NCI-H1092 treated with DMSO at 0.1 percent for 48 hours (cell line): ENCODE measurements at places on chromosomes 11 and 22.

DNA sequence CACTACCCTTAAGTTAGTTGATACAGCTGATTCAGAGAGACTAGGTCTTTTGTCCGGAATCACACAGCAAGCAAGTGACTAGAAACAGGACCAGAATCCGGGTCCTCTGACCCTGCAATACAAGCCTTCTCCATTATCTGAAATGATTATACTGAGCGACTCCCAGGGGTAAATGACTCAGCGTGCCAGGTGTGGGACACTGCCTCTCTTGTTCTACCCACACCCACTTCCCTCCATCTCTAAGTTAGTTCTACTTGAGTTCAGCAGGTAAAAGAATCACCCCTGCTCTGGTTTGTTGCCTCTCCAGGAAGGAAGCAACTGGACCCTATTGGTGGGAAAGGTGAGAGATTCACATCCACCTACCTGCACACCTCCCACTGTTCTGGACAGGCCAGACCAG lies 156.9 kb downstream of the DBX1 start:
- DNase-seq = no peak

GRCh38 chr11:71200761-71201160 lies 51.6 kb downstream of the SHANK2 start:
- no peak for DNase-seq

- DNase-seq = no peak
These were observed 52.5 kb downstream of the RELT start for GRCh38 chr11:73428699-73429098.

GRCh38 chr11:65491614-65492386 lies 7.0 kb upstream of the MALAT1 start:
- peak; percentile 93 for DNase-seq

DNA sequence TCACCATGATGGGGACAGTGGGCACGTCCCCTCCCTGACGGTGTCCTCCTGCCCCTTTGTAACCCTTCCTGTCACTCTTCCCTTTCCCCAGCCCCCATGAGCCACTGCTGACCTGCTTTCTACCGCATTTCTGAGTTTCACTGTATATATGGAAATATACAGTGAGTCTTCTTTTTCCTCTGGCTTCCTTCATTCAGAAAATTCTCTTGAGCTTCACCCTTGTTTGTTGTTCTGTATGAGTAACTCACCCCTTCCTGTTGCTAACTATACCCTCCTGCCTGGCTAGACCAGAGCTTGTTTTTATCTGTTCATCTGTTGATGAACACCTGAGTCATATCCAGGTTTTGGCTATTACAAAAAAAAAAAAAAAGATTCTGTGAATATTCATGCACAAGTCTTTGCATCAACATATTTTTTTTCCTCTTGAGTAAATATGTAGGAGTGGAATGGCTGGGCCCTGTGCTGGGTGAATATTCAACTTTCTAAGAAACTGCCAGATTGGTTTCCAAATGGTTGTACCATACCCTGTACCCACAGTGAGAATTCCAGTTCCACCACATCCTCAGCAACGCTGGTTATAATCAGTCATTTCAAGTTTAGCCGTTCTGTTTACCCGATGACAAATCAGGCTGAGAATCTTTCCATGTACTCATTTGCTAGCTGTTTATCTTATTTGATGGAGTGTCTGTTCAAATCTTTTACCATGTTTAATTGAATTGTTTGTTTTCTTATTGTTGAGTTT lies 62.0 kb downstream of the IGF2 start:
- no peak for DNase-seq

DNA sequence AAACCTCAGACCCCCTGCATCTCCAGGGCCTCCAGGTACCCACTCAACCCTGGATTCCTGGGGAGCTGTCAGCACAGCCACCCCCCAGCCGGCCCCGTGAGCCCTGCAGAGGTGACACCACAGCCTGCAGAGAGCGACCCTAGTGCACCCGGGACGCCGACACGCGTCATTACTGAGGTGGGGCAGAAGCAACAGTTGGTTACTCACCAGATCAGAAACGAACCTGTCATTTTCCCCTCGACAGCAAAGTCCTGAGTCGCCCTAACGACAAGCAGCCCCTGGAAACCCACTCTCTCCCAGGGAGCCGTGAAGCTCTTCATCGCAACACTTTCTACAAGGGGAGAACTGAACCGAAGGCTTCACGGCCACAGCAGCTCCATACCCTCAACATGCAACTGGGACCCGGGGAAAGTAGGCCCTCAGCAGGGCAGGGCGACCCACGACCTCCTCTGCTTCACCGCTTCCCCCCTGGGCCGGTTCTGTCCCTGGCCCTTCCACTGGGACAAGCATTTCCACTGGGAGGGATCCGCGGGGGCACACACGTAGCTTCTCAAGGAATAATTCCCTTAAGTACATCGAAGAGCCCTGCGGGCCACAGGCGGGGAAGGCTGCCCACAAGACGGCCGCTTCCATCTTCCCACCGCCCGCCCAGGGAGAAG lies 1.6 kb downstream of the BRD1 start:
- no peak for DNase-seq

DNA sequence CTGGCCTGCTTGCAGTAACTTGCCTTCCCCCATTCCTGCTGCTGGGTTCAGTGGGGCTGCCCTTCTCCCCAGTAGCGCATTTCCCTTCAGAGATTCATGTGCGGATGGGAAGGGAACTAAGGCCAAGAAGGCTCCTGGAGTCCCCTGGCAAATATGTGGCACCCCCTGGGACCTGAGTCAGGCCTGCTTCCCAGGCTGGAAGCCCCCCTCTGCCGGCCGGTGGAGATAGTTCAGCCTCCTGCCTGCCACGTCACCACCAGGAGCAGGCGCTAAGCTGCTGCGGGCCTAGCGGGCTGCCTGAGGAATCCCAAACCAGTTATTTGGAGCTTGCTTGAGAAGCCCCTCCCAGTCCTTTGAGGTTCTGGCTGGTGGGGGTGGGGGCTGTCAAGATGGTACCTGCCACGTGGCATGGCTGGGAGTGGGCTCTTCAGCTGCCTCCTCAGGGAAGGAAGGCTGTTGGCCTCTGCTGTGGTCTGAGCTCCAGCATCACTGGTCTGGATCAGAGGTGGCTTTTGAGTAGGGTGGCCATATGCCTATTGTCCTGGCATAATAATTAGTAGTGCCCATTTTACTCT lies 2.0 kb downstream of the SERPINH1 start:
- no peak for DNase-seq

DNA sequence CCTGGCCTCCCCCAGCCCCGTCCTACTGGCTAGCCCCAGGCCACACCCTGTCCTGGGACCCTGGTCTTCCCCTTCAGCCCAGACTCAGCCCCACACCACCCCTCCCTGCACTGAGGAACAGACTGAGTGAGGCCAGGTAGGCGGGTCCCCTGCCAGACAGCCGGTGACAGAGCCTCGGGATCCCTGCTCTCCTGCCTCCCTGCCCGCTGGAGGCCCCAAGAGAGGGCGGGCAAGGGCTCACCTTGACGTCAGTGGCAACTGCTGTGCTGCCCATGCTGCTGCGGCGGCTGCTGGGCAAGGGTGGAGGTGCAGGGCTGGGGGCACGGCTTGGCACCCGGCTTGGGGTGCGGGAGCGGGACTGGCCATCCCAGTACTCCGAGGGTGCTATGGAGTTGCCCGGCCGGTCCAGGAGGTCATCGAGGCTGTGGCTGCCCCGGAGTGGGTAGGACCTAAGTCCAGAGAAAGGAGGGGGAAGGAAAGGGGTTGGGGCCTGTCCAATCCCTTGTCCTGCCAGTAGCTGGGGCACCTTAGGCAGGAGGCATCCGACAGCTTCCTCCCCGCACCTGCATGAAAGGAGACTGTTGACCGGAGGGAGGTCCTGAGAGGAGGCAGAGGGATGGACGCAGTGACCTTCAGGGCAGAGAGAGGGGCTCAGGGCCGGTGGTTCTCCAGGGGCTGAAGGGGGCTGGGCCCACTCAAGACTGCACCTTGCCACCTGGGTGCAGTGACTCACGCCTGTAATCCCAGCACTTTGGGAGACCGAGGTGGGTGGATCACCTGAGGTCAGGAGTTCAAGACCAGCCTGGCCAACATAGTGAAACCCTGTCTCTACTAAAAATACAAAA lies 2.2 kb upstream of the SLC16A8 start:
- no peak for DNase-seq

- peak; percentile 51 for DNase-seq
These were observed 39.3 kb downstream of the KREMEN1 start for GRCh38 chr22:29112121-29112520.

GRCh38 chr11:26247340-26247739 lies 84.6 kb upstream of the ANO3 start:
- DNase-seq = no peak

DNA sequence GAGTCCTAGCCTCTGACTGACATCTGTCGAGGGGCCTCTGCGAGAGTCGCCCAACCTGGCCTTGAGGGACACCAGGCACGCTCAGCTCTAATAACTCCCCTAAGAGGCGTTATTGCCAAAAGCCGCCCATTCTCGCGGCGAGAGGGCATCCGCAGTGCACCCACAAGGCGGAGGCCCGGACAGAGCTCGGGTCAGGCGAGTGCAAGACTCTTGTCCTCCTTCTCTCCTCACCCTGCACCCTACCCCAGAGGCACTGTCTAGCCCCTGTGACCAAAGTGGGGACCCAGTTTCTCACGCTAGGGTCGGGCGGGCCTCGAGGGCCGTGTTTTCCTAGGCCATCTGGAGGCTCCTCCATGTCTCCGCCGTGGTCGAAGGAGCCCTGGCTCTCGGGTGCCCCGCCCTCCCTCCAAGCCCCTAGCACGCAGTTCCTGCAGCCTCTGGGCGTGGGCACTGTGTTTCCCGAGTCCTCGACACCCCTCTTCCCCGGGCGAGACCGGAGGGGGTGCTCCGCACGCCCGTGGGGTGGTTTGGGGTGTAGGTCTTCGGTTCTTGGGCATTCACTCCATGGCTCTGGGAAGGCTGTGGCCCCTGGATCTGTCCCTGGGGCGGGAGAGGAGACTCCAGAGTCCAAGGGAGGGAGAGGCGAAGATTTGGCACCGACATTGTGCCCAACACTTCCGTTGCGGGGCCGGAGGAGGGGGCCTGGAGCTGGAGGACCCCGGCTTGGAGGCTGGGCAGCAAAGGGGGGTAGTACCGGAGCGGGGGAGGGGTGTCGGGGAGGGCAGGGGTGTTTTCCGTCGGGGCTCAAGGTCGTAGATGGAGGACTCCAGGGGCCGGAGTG lies 1.0 kb downstream of the CHRM4 start:
- no peak for DNase-seq

DNA sequence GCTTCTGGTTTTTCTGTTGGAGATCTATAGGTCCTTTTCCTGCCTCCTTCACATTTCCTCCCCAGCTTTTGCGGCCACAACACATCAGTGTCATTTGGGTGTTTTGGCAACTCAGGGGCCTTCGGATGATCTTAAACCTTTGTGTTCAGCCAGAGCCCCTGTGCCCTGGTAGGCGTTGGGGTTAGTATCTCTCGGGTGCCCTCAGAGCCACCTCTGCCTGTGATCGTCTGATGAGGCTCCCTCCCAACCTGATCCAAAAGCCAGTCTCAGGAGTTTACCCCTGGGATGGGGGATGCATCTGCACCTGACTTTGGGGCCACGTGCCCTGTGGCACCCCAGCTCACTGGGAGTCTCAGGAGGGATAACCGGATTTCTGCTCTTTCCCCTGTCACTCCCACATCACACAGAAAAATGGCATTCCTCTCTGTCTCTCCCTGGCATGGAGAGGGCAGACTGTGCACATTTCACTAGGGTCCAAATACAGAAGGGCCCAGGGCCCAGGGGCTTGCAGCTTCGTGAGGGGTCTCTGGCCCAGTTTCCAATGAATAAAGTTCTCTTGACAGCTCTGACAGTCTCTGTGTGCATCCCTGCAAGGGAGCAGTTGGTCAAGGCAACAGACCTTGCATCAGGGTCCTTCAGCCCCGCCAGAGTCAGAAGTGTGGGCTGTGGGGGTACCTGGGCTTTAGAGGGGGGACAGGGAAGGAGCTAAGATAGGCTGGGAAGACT lies 2.6 kb downstream of the RNF26 start:
- no peak for DNase-seq

GRCh38 chr22:29621761-29622526 lies 18.5 kb downstream of the NF2 start:
- DNase-seq = no peak

- no peak for DNase-seq
These were observed 10.3 kb upstream of the TFIP11 start for GRCh38 chr22:26522592-26522991.

DNA sequence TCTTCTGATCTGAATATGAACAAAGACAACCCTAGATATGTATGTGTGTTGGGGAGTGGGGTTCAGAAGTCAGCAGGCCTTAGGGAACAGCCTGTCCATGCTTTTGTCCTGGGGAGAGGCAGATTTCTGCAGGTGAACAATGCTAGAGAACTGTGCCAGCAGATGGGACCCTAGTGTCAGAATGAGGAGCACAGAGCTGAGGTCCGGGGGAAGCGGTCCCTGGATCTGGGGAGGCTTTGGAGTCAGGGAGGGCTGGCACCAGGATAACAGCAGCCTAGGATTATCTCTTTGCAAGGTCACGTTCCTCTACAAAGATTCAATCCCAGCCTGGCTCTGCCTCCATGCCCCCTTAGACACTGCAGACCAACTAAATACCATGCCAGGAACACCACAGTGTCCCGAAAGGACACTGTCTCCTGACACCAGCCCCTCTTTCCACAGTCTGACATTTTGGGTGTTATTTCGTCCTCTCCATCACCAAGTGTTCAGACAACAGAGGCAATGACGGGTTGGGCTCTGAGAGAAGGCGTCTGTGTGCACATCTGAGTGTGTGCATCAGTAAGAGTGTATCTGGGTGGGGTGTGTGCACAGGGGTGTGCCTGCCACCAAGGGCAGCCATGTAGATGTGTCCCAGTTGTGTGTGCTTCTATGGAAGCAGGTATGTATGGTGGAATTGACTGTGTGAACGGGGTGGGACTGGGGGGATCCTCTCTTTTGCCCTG lies 43.5 kb downstream of the EIF3F start:
- no peak for DNase-seq

DNA sequence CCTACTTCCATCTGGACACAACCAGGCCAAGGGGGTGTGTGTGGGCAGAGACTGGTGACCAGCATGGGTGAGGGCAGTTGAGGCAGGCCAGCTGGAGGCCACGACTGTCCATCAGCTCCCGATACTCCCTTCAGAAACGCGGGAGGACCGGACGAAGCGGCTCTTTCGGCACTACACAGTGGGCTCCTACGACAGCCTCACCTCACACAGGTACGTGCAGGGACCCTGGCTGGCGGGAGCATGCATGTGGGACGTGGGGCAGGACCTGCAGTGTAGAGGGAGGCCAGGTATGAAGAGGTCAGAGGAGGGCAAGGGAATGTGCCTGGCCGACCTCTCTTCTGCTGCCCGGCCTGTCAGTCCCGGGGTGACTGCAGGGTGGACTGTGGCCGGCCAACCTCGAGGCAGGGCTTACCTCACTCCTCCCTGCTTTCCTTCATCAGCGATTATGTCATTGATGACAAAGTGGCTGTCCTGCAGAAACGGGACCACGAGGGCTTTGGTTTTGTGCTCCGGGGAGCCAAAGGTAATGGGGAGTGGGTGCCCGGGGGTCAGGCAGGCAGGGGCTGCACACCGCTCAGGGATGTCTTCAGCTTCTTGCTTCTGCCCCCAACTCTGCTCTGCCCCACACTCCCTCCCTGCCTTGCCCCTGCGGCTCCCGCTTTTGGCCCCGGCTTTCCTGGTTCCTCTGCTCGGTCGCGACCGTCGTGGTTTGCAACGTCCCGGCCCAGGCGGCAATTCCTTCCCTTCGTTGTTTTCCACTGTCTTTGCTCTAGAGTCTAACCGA lies 31.3 kb downstream of the SHANK3 start:
- no peak for DNase-seq
